Activated naive CD4-positive, alpha-beta T cell treated with Interleukin-2 at 50 U/mL for 16 hours (primary cell): ENCODE measurements at places on chromosomes 2 and 18.

- no peak for DNase-seq
These were observed 79.1 kb downstream of the LRRTM4 start for GRCh38 chr2:77443076-77443475.

GRCh38 chr18:22346953-22347605 is 70.6 kb downstream of the CTAGE1 start:
- no peak for DNase-seq

- no peak for DNase-seq
These were observed 113.7 kb upstream of the SMAD7 start for GRCh38 chr18:49064421-49064820.

GRCh38 chr18:36514778-36515177 is 217.3 kb downstream of the FHOD3 start:
- DNase-seq: no peak

- no peak for DNase-seq
These were observed 801.3 kb downstream of the ERBB4 start for GRCh38 chr2:211737282-211737681.
